ENCODE measurements at places on chromosomes 1 and 21. TPM values are rescaled to one million over a fixed set of nuclear protein-coding genes. Genes with fewer than 3 reads are reported as not detected.

DNA sequence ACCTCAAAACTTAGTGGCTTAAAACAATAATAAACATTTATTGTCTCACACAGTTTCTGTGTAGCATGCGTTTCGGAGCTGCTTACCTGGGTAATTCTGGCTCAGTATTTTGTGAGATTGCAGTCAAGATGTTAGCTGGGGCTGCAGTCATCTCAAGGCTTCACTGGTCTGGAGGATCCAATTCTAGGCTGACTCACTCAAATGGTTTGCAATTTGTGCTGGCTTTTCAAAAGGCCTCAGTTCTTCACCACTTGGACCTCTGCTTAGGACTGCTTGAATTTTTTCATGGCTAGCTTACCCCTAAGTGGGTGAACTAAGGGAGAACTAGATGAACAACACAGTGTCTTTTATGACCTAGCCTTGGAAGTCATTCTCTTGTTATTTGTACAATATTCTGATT is 21.0 kb downstream of the XPR1 start:
- H3K4me1 ChIP-seq = no peaks in the 10 kb centered on the region
- no peak overlapping the region for H3K27ac ChIP-seq
- no peak for DNase-seq
- H3K36me3 ChIP-seq = no peaks in the 10 kb centered on the region
- no peak overlapping the region for H3K4me3 ChIP-seq

DNA sequence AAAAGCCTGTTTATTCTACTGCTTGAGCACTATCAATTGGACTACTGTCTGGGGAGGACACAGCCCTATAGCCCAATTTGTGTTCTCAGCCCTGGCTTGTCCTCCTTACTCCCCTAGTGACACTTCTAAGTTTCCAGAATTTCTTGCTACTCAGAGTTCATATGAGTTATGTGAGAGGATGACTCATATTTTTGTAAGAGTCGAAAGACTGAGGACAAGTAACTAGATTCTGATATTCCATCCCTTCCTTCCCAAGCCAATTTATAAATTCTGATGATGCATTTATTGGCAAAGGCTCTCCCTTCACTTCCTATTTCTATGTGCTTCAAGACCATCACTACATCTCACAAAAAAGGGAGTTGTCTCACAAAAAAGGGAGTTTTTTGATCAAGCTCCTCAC is 422.2 kb upstream of the DEPDC1 start:
- H3K4me3 ChIP-seq = no peak overlapping the region
- no peaks in the 10 kb centered on the region for H3K36me3 ChIP-seq
- no peaks in the 10 kb centered on the region for H3K4me1 ChIP-seq
- DNase-seq = no peak

- no peak overlapping the region for H3K27ac ChIP-seq
- DNase-seq = no peak
- no peaks in the 10 kb centered on the region for H3K36me3 ChIP-seq
- no peaks in the 10 kb centered on the region for H3K4me1 ChIP-seq
- H3K4me3 ChIP-seq = no peak overlapping the region
Measured at GRCh38 chr1:243940451-243940850, 90.4 kb upstream of the AKT3 start.

DNA sequence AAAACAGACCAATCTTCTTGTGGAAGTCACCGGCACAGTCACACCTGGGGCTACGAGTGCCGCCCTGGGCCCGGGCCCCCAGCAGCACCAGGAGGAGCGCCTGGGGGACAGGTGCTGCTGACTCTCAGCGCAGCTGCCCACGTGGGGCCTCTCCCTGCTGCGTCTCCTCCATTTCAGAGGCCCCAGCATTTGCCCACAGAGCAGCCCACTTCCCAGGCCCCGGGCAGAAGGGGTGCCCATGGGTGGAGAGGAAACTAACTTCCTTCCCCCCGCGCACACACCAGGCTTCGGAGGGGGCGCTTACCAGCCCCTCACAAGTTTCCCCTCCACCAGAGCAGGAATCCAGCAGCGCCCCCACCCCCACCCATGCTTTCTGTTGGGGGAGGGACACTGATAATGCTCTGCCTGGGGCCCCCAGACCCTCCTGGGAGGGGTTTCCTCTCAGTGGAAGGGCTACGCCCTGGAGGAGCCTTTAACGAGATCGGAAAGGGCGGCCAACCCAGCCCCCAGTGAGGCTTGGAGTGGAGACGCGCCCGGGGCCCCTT is 440 bp downstream of the TNFRSF25 start:
- H3K27ac ChIP-seq = no peak overlapping the region
- no peaks in the 10 kb centered on the region for H3K4me1 ChIP-seq
- no peak for DNase-seq
- peaks cover 47% of the 10 kb centered on the region for H3K36me3 ChIP-seq

C1orf115 gene
- polyA plus RNA-seq = 7.7 TPM

CFAP141 gene
- not detected for polyA plus RNA-seq

ARID1A gene
- polyA plus RNA-seq = 33.7 TPM

UBXN11 gene
- polyA plus RNA-seq = 5.9 TPM

NFASC gene
- polyA plus RNA-seq = 56.2 TPM

All from adrenal gland (tissue), 19 donors.